ENCODE measurements at places on chromosomes 13 and 19. TPM values are rescaled to one million over a fixed set of nuclear protein-coding genes. Genes with fewer than 3 reads are reported as not detected.

CLIP3 gene
- 5.1 TPM for total RNA-seq

RAB20 gene
- 15.7 TPM for total RNA-seq

CEACAM20 gene
- total RNA-seq: not detected

SMIM24 gene
- not detected for total RNA-seq

LHB gene
- not detected for total RNA-seq

KLK15 gene
- not detected for total RNA-seq

LAIR1 gene
- 7.8 TPM for total RNA-seq

SLITRK1 gene
- not detected for total RNA-seq

LAIR2 gene
- not detected for total RNA-seq

DMPK gene
- total RNA-seq: 107 TPM

ENOX1 gene
- 2.4 TPM for total RNA-seq

B3GNT8 gene
- 1.9 TPM for total RNA-seq

All from right atrium auricular region (tissue), 2 donors.